ENCODE measurements at places on chromosomes 16 and 17.

GRCh38 chr17:58310511-58311428 lies 17.8 kb downstream of the TSPOAP1 start:
- no peak for DNase-seq

- DNase-seq: no peak
Observed at GRCh38 chr16:82748026-82748425, 121.3 kb downstream of the CDH13 start.

- no peak for DNase-seq
Observed at GRCh38 chr17:50627782-50628601, 6.7 kb upstream of the ABCC3 start.

GRCh38 chr16:68750193-68750695 lies 13.2 kb downstream of the CDH1 start:
- DNase-seq: no peak

DNA sequence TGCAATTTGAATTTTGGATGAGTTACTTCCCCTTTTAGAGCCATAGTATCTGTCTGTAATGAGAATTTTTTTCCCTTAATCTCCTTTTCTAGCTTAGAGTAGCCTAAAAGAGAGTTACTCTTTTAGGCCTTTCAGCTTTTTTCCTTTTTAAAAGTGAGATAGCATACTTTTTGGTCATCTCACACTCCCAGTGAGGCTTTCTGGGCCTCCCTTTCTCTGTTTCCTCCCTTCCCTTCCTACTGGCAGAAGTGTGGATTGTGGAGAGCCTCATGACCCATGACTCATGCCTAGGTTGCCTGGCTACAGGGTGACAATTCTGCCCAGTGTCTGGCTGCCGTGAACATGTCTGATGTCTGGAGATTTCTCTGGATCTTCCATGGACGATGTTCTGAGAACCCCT lies 15.2 kb downstream of the KRT23 start:
- no peak for DNase-seq

DNA sequence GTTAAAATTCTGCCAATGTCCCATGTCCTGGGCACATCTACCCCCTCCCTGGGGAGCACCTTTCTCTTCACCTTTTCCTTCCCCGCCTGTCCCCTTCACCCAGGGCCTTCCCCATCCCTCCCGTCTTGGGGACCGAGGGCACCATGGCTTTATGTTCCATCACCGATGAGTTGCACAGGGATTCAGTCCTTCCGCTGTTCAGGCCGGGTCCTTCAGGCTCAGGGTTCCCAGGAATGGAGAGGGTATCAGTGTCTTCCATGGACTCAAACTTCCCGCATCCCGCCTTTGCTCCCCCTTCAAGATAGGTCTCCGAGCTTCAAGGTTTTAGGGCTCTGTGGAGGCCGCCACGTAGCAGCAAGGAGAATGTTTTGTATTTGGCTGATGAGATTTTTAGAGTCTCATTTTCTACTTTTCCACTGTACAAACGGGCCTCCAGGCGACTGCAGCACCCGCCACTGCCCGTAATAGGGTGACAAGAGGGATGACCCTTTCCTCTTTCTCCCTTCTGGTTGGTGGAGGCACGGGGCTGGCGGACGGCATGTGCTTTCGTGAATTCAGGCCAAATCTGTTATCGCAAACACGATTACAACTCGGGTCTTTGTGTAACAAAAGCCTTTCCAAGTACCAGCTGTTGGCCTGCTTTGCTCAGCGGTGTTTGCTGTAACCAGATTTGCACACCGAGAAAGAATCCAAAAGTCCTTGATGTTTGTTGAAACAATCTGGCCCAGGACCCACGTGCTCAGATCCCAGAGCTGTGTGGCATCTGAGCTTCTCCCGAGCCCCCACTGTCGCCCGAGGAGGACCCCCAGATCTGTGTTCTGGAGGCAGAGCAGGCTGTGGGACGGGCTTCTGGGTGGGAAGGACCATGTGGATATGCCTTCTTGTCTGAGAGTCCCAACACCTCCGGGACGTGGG lies 236.3 kb downstream of the SEC14L1 start:
- DNase-seq: no peak

DNA sequence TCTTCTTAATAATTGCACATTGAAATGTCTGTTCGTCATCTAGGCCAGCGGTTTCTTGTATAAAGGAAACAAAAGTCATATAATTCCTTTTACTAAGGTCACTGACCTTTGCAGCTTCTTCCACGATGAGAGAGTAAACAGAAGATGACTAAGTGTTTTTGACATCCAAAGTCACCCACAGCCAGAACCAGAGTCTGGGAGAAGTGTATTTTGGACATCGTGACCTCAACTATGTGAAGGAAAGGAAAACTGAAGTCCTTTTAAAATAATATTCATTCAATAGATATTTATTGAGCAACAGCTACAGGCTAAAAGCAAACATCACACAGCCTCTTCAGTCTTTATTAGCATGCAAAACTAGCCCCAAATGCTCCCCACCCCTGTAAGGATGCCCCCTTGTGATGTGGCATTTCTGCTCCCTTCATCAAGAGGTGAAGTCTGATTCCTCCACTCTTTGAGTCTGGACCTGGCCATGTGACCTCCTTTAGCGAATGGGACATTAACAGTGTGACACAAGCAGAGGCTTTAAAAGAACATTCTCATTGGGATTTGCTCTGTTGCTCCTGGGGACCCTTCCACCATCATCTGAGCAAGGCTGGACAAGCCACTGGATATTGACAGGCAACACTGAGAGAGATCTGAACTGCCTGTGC lies 8.1 kb upstream of the PMP22 start:
- no peak for DNase-seq

DNA sequence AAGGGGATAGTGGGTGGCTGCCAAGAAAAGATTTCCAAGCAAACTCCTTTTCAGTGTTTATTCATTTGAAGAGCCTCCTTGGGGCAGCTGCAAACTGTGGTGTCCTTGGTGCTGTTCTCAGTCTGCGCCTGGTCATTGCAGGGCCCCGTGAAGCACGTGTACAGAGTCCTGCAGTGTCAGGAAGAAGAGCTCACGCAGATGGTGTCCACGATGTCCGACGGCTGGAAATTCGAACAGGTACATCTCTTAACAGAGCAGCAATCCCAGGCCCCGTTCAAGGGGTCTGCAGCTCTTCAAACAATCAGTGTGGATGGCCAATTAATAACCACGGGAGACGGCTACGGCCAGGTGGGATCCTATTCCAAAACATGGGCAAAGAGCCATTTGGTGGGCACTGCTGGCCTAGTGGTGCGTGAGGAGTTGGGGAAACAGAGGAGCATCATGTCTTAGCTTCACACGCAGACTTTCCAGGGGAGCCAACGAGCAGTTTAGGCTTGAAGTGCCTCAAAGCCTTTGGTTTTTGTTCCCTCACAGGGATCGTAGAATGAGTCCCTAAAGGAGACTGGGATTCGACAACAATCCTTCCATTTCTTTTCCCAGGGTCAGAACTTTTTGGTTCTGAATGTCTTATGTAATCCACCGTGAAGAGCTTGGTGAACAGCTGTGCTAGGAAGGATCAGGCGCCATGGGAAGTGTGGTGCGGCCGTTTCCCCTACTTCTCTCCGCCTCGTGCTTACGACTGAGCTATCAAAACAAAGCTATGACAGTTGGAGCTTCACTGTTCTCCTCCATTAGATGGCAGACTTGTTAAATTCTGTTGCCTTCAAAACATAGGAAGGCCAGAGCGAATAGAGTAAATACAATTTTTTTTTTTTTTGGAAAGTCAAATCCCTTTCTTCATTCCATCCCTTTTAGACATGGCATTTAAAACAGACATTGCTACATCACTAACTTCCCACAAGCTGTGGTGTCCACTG lies 12.6 kb downstream of the KCTD2 start:
- peak; percentile 17 for DNase-seq

DNA sequence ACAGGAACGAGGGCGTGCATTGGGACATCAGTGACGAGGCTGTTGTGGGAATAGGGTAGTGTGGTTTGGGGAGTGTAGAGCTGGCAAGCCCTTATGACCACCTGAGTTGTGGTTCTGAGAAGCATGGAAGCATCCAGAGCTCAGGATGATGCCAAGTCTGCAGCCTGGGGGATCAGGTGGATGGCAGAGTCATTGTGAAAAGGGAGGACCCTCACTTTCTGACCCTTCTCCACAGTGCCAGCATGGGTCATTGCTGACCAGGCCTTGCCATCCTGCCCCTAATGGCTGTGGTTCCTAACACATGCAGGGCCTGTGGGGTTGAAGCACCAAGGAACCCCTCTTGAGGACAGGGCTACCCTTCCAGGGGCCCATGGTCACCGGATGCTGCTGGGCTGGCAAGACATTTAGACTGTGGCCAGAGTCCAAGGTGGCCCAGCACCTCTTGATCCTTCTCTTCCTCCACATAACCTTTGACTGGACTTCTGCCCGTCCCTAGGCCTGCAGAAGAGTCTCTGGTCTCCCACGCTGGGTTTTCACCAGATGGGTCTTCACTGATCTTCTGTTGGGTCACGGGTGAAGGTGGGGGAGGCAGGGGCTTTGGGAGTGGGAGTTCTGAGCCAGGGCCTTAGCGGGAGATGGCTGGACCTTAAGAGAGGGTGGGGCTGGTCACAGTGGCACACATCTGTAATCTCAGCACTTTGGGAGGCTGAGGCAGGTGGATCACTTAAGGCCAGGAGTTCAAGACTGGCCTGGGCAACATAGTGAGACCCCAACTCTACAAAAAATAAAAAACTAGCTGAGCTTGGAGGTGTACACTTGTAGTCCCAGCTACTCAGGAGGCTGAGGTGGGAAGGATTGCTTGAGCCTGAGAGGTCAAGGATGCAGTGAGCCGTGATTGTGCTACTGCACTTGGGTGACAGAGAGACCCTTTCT lies 2.0 kb upstream of the PLA2G15 start:
- DNase-seq: no peak

DNA sequence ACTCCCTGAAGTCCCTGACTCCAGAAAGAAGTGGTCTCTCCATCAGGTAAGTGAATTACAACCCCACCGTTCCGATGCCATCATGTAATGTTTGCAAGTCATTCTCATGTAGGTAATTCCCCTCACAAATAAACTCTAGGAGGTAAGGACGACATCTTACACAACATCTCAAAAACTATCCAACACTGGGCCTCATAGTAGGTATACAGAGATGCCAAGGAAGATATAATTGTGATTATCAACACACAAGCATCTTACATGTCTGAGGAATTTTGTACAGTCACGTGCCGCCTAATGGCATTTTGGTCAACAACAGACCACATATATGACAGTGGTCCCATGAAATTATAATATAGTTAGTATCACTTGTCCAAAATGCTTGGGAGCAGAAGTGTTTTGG lies 7.4 kb downstream of the GCSH start:
- no peak for DNase-seq

- DNase-seq: no peak
Observed at GRCh38 chr17:81741594-81742452, 29.7 kb downstream of the SLC25A10 start.

DNA sequence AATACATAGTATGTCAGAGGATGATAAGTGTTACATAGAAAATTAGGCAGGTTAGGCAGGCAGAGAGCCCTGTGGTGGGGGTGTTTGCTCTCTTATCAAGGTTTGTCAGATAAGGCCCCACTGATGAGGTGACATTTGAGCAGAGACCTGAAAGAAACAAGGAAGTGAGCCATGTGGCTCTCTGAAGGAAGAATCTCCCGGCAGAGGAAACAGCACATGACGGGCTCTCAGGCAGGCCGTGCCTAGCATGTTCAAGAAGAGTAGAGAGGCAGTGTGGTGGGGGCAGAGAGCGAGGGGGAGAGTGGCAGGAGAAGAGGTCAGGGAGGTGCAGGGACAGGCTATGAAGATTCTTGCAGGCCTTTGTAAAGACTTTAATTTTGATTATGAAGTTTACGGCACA lies 82.0 kb upstream of the ASIC2 start:
- DNase-seq: no peak

DNA sequence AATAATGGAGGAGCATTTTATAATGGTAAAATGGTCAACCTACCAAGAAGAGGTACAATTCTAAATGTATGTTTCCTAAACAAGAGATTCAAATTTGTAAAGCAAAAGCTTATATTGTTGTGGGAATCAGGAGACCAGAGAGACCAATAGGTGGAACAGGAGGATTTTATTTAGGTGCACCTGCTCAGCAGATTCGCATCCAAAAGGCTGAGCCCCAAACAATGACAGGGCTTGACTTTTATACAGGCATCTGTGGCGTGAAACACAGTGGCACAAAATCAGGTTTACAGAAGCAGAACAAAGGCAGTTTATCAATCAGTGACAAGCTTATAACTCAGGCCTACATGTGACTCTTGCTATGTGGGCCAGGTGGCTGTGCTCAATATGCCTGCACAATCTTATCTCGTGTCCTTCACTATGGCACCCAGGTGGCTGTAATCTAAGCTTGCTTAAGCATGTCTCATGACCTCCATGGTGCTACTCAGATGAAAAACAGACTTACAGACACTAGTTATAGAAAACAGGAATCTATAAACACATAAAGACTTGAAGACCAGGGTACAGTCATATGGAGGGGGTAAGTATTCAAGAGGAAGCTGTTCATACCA lies 780.2 kb upstream of the CA10 start:
- DNase-seq: no peak

- DNase-seq: no peak
Observed at GRCh38 chr16:1398826-1399581, 15.5 kb downstream of the UNKL start.

DNA sequence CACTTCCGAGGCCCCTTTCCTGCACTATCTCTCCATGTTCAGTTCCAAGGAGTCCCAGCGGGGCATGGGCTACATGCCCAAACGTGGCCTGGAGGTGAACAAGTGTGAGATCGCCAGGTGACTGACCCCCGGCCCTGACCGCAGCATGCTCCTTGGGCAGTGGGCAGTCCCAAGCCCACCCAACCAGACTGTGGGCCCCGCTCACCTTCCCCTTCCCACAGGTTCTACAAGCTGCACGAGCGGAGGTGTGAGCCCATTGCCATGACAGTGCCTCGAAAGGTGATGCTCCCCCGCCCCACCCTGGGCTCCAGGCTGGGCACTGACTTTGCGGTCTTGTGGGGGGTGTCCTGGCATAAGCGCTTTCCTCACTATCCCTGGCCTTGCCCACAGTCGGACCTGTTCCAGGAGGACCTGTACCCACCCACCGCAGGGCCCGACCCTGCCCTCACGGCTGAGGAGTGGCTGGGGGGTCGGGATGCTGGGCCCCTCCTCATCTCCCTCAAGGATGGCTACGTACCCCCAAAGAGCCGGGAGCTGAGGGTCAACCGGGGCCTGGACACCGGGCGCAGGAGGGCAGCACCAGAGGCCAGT lies 4.7 kb downstream of the CORO1A start:
- no peak for DNase-seq

- peak; percentile 35 for DNase-seq
Observed at GRCh38 chr17:17613708-17614114, 22.2 kb upstream of the PEMT start.

GRCh38 chr16:9257843-9258242 lies 166.4 kb downstream of the HAPSTR1 start:
- no peak for DNase-seq

GRCh38 chr17:81371910-81372760 lies 23.1 kb upstream of the BAHCC1 start:
- DNase-seq: no peak

DNA sequence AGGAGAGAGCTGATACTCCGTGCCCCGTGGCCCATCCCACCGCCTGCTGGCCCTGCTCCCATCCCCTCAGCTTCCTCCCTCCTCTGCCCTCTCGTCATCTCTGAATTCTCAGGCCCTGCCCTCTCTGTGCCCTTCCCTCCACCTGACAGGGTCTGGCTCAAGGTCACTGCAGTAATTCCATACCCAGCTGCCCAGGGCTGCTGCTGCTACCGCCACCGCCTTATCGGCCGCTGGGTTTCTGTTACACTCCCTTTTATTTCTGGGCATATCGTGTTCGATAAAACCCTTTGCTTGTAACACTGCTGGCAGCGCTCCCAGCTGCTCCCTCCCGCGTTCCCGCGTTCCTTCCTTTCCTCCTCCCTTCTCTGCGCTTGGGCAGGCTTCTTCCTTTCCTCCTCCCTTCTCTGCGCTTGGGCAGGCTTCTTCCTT lies 1.2 kb downstream of the EPN3 start:
- peak; percentile 7 for DNase-seq

GRCh38 chr16:1791943-1792812 lies 1.3 kb downstream of the IGFALS start:
- no peak for DNase-seq

All from DMS79 (cell line).